ENCODE measurements at places on chromosomes 11 and 22.

- DNase-seq: no peak
These were observed 144.6 kb downstream of the ATG16L2 start for GRCh38 chr11:72958791-72959190.

GRCh38 chr11:122910775-122911174, 28.2 kb downstream of the JHY start:
- no peak for DNase-seq

GRCh38 chr11:64660205-64660604, 62.8 kb downstream of the NRXN2 start:
- no peak for DNase-seq

- no peak for DNase-seq
These were observed 45.4 kb downstream of the KCNC1 start for GRCh38 chr11:17779861-17780594.

DNA sequence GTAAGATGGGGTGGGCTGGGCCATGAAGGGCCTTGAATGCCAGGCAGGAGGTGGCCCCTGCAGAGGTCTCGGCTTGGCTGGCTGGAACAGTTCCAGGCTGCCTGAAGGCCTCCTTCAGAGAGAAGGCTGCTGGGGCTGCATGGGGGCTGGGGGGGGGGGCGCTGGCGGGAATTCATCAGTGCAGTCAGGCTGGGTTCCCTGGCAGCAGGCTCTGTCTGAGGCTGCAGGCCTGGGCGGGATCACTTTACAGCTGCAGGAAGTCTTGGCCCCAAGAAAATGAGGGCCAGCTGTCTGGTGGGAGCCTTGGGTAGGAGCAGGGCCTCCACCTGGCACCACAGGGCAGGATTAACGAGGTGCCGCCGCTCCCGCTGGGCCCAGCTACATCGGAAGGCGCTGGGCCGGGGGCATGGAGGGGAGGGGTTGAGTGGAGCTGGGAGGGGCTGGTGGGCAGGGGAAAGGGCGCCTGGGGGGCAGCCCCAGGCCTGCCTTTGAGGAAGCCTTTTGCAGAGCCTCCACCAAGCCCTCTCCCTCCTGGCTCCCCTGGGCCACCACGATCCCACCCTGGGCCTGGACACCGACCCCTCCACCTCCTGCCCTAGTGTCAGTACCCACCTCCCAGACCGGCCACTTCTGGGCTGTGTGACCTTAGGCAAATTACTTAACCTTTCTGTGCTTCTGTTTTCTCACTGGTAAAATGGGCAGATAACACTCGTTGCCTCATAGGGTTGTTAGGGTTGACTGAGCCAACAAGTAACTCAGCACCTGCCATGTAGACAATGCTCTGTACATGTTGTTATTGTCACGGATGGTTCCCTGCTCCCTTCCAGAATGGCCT, 31.0 kb upstream of the HMOX1 start:
- no peak for DNase-seq

Measured in esophagus squamous epithelium (tissue), 5 donors.